ENCODE measurements at places on chromosomes 3 and 15. TPM values are rescaled to one million over a fixed set of nuclear protein-coding genes. Genes with fewer than 3 reads are reported as not detected.

- DNase-seq, result no peak
These were observed 13.9 kb upstream of the UBE2E2 start for GRCh38 chr3:23189187-23189586.

The TATDN2 gene
- total RNA-seq, result 35.3 TPM

DNA sequence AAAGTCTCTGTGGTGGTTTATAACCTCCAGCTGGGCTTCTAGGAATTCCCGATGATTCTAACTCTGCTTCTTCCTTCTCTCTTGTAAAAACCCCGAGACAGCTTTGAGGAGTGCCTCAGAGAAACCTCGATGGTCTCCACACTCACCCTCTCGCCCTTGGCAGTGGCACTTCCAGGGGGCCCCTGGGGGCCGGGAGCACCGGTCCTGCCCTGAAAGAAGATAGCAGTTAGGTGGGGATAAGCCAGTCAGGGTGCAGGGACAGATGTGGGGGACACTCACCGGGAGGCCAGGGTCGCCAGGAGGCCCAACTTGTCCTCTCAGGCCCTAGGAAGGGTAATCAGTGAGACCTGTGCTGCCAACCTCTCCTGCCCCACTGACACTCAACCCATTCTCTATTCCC is 9.7 kb downstream of the COL7A1 start:
- DNase-seq, result no peak

DNA sequence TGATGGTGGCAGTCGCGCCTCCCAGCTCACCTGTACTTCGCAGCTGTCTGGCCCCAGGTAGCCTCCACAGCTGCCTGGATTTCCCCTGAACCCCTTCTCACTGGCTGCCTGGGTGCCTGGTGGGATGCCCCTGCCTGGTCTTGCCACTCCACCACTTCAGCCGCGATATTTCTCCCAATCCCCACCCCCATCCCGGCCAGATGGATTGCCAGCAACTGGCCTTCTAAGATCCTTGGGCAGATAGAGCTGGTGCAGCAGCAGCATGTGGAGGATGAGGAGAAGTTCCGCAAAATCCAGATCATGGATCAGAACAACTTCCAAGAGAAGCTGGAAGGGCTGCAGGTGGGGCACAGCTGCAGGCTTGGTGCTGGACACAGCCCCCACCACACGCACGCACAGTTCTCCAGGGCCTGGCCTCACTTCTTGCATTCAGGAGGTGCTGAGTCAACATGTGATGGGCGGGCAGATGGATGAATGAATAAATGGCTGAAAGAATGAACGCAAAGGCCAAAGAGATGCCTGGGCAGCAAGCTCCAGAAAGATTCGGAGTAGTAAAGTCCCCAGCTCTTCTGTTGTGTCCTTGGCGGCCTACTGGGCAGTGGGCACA is 35.7 kb downstream of the DNAH1 start:
- DNase-seq, result no peak

DNA sequence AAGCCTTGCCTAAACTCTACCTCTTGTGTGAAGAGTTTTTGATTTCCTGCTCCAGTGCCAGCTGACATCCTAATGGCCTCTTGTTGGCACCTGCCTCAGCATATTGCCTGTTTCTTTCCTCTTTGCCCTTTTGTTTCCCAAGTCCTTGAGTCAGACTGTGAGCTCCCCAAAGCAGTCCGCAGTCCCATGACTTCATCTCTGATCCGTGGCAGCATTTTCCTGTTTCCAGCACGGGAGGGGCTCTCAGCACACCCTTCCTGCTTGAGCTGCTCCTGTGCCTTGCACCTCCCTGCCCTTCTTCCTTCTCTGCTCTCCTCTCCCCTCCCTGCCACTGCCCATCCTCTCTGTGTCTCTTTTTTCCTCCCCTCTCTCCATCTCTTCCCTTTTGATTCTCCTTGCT is 179.6 kb downstream of the EPHB1 start:
- no peak for DNase-seq

The TTC21A gene
- total RNA-seq, result 2.8 TPM

- no peak for DNase-seq
These were observed 50.0 kb downstream of the RAB7A start for GRCh38 chr3:128775906-128776542.

DNA sequence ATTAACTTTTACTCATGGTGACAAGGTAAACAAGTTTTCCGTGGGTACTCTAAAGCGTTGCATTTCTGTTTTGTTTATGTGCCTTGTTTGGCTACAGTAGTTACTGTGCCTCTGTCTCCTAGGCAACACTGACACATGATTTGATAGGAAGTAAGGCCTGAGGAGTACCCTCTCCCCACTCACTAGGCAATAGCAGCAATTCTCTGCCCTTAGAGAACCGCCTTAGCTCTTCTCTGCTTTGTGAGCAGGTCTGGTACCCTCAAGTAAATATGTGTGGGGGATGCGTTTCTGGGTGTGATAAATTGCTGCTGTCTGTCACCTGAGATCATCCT is at the start of gene IL5RA:
IL5RA (minus strand) TSS at position 76 of the 332 bp plus-strand sequence. CDS start 5,390 bp downstream, outside the sequence.
- no peak for DNase-seq

The DNASE1L3 gene
- not detected for total RNA-seq

GRCh38 chr3:155334215-155334913 is 40.9 kb upstream of the STRIT1 start:
- DNase-seq, result no peak

The EOMES gene
- 0.47 TPM for total RNA-seq

DNA sequence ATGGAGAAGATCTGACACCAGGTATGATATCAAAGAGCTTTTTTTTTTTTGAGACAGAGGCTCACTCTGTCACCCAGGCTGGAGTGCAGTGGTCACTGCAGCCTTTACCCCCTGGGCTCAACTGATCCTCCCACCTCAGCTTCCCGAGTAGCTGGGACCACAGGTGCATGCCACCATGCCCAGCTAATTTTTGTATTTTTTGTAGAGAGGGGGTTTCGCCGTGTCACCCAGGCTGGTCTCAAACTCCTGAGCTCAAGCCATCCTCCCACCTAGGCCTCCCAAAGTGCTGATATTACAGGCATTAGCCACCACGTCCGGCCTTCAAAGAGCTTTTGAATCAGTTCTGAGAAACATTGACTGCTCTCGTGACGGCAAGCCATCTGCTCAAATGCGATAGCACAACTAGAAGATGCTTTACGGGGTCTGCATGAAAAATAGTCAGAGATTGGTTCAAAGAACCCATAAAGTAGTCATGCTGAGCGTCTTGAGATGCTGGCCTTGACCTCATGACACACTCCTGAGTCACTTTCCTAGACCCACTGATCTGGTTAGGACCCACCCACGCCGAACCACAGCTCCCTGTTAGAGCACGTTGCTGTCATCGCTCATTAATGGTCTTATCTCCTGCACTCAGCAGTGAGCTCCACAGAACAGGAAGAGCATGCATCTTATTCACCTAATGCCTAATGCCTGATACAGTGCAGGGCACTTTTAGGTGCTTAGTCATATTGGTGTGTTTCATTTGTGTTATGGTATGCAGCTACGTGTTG is 57.0 kb upstream of the NR2F2 start:
- no peak for DNase-seq

DNA sequence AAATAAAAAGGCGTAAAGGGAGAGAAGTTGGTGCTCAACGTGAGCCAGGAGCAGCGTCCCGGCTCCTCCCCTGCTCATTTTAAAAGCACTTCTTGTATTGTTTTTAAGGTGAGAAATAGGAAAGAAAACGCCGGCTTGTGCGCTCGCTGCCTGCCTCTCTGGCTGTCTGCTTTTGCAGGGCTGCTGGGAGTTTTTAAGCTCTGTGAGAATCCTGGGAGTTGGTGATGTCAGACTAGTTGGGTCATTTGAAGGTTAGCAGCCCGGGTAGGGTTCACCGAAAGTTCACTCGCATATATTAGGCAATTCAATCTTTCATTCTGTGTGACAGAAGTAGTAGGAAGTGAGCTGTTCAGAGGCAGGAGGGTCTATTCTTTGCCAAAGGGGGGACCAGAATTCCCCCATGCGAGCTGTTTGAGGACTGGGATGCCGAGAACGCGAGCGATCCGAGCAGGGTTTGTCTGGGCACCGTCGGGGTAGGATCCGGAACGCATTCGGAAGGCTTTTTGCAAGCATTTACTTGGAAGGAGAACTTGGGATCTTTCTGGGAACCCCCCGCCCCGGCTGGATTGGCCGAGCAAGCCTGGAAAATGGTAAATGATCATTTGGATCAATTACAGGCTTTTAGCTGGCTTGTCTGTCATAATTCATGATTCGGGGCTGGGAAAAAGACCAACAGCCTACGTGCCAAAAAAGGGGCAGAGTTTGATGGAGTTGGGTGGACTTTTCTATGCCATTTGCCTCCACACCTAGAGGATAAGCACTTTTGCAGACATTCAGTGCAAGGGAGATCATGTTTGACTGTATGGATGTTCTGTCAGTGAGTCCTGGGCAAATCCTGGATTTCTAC is at the start of gene RARB:
RARB (plus strand) TSS at position 322 of the 847 bp plus-strand sequence; CDS start at position 791, 469 bp downstream.
- peak; percentile 39 for DNase-seq

- DNase-seq, result no peak
These were observed 13.2 kb downstream of the KLHL18 start for GRCh38 chr3:47295976-47296375.

DNA sequence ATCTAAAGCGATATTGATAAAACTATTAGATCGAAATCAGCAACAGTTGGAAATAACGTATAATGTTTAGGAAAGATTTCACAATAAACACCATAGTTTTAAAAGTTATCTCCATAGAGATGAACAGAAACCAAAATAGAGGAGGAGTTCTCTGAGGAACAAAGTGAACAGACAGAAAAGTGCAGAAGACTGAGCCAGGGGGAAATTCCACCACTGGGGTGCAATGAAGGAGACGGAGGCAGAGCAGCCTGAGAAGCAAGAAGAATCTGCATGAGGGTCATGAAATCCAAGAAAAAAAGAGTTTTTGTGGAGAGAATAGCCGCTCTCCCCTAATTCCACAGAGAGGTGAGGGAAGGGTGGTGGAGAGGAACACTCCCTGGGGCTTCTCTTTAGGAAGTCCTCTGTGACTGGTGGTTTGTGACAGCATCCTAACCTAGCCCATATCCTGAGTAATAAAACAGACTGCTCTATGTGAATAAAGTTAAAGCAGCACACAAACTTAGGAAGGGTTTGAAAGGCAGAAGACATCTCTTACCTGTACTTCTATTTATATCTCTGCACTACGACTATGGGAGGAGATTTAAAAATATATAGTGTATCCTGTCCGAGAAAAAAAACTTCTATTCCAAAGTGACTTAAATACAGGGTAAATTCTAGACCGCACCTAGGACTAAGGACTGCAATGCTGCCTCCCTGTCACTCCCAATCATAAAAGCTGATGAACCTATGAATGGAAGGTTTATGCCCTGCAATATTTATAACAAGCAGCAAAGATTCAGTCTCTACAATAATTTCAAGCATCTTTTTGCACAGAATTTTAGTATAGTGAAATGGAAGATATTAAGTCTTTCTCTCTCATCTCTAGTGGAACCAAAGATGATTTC is 22.9 kb downstream of the ATP8B4 start:
- no peak for DNase-seq

DNA sequence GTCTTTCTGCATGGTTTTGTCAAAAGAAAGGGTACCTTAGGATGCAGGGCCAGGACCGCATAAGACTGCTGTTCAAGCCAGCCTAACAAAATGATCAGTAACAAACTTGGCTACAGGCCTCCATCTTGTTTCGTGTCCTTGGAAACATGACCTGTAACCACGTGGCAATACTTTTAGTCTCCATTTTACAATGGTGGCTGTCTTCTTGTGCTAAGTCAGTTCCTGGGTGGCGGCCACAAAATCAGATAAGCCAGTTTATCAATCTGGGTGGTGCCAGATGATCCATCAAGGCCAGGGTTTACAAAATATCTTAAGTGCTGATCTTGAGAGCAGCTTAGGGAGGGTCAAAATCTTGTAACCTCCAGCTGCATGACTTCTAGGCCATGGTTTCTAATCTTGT is 57.1 kb upstream of the GK5 start:
- no peak for DNase-seq

DNA sequence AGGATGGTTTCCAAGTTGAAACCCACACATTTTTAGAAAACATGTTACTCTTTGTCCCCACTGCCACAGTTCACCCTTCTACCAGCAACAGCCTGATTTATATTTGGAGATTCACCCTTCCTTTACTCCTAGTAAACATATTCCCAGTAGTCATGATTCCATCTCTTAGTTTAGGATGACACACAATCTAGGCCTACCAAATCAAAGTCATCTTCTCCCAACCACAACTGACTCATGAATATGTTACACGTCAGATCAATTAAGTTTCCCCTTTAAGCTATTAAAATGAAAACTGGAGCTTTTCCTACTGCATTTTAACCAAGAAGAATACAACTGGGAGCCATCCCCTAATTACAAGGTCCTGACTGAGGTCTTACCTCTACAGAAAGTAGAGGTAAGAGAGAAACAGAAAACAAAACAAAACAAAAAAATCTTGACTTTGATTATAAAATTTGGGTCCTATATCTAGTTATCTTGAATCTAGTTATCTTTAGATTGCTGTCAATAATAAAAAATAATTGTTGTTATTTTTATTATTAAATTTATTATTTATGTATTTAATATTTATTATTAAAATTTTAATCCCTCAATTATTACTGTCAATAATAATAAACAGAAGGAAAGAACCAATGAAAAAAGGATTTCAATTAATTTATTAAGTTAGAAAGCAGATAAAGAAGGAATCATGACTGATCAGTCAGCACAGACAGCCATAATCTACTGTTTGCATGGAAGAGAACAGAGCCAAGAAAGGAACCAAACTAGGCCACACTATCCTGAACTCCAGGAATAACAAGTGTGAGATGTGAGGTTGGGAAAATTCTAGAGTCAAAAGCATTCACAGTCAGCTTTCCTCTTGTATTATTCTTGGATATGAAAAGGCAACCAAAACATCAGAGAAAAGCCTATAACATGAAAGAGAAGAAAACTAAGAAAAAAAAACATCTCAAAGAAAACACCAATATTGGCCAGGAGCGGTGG is 12.5 kb downstream of the DPH6 start:
- no peak for DNase-seq

- DNase-seq, result no peak
These were observed 5.4 kb downstream of the CHRNA5 start for GRCh38 chr15:78570710-78571109.

The NOX5 gene
- not detected for total RNA-seq

- no peak for DNase-seq
These were observed 152.1 kb downstream of the GABRB3 start for GRCh38 chr15:26620528-26621458.

The ADAMTS9 gene
- total RNA-seq, result 0.41 TPM

The CHL1 gene
- total RNA-seq, result 0.33 TPM

DNA sequence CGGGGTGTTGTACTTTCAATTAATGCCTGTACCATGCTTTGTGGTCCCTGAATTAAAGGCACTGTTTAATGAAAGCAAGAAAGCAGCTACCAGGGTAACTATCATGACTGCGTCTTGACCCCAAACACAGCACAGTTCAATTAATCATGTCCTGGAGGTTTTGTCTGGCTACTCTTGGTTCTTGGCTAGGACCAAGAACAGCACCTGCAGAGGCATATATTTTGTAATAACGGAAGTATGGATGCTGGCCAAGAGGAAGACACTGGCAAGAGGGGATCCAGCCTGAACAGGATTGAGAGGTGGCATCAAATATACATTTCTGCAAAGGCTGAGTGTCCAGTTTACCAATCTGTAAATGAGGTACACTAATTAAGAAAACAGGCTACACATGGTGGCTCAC is 119.9 kb downstream of the FOXP1 start:
- no peak for DNase-seq

DNA sequence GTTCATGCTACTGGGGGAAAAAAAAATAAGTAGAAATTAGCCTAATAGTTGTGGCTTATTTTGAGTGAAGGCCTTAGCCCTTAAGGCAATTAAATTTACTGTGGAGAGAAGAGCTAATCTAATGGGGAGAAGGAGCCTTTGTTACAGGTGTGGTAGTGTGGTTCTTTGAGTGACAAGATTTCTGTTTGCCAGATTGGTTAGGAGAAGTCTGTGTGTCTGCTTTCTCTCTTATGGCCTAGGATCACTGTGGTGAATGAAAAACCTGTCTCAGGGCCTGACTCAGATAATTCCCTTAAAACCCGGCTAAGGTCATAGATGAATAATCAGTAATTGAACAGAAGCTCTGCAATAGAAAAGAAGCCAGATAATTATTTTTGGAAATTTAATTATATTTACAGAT is 27.0 kb downstream of the OPA1 start:
- no peak for DNase-seq
